ENCODE measurements at places on chromosomes 7 and 10. TPM values are rescaled to one million over a fixed set of nuclear protein-coding genes. Genes with fewer than 3 reads are reported as not detected.

DNA sequence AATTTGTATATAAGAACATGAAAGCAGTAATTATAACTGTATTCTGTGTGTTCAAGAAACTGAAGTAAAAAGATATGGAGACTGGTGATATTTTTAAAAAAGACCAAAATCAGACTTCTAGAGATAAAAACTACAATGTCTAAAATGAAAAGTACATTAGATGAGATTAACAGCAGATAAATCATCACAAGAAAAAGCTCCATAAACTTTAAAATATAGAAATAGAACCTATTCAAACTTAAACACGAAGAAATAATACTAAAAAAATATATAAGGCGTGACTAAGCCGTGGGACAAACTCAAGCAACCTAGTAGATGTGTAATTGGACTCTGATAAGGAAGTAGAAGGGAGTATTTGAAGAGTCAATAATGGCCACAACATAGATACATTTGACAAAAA lies 189.1 kb upstream of the ZMIZ1 start:
- no peaks in the 10 kb centered on the region for H3K27me3 ChIP-seq
- DNase-seq: no peak
- H3K4me3 ChIP-seq: no peak overlapping the region
- no peaks in the 10 kb centered on the region for H3K36me3 ChIP-seq
- no peak overlapping the region for H3K27ac ChIP-seq
- no peaks in the 10 kb centered on the region for H3K4me1 ChIP-seq

DNA sequence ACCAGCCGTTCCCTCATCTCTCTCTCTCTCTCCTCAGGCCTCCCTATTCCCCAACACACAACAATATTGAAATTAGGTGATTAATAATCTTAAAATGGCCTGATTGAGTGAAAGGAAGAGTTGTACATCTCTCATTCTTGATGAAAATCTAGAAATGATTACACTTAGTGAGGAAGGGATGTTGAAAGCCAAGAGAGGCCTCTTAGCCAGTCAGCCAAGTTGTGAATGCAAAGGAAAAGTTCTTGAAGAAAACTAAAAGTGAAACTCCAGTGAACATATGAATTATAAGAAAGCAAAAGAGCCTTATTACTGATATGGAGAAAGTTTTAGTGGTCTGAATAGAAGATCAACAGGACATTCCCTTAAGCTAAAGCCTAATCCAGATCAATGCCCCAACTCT lies 695.1 kb downstream of the GRID1 start:
- DNase-seq: no peak
- no peak overlapping the region for H3K27ac ChIP-seq
- H3K36me3 ChIP-seq: no peaks in the 10 kb centered on the region
- no peaks in the 10 kb centered on the region for H3K27me3 ChIP-seq
- no peak overlapping the region for H3K4me3 ChIP-seq

DNA sequence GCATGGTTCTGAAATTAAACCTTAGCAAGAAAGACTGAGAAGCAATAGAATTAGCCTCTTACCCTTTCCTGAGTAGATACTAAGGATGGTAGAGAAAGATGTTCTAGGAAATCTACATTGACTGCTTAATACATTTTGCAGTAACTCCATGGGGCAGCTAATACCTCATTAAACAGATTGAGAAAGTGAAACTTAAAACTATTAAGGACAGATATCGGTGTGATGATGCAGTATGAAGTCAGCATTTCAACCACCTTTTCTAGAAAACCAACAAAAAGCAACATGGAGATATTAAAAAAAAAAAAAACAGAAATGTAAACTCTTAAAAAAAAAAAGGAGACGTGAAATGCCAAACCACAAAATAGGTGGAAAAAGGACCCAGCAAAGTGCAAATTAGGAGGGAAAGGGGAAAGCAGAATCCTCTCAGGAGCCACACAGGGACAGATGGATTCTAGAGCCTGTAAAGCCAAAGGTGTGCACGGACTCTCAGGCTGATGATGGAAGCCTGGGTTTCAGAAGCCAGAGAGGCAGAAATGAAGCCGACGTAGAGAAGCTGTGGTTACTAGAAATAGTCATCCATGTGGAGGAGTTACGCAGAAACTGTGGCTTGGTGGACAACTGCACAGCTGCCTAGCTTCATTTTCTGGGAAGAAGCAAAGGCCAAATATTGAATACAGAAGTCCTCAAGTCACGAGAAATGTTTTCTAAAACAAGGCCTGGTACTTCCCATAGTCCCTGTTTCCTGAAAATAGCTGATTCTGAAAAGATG lies 38.1 kb upstream of the GPR141 start:
- no peak overlapping the region for H3K27ac ChIP-seq
- H3K4me1 ChIP-seq: no peaks in the 10 kb centered on the region
- no peak for DNase-seq
- no peaks in the 10 kb centered on the region for H3K36me3 ChIP-seq

AGBL3 gene
- 1.9 TPM for total RNA-seq

IDI2 gene
- total RNA-seq: 43.7 TPM

All from gastrocnemius medialis (tissue), 4 donors.